COLO829 (cell line): ENCODE measurements at places on chromosomes 7 and 10.

GRCh38 chr10:120755771-120756170, 95.4 kb upstream of the WDR11 start:
- no peak for DNase-seq

DNA sequence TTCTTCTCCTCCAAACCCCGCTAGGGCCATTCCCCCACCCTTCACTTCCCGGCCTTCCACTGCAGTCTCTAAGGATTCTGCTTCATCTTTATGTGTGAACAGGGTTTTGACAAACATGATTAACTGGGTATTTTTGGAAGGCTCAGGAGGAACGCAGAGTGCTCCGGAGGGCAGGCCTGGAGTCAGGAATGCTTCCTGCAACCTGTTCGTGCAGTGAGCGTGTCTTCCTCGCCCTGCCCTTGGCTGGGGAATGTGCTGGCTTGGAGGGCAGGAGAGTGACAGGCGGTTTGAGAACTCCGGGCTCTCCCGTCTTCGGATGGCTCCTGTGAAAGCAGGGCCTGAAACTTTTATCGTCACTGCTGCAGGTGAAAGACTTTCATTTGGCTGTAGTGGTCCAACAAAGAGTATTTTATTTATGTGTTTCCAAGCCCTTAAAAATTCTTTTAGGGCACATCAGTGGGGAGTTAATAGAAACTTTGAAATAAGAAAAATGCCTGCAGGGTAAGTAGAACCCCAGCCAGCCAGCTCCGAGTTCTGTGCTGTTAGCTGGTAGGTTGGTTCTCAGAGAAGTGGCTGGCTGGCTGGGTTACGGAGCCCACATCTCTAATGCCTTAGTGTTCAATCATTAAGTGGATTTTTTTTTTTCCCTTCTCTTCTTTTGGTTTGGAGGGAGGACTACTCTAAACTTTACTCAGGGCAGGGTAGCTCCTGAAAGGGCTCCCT, 51.0 kb downstream of the TCF7L2 start:
- DNase-seq = no peak

GRCh38 chr10:73653701-73654100, 2.1 kb downstream of the SYNPO2L start:
- no peak for DNase-seq

GRCh38 chr7:148696787-148697186, 1.9 kb upstream of the CUL1 start:
- no peak for DNase-seq

GRCh38 chr10:125151553-125152449, 8.6 kb downstream of the CTBP2 start:
- DNase-seq = no peak

DNA sequence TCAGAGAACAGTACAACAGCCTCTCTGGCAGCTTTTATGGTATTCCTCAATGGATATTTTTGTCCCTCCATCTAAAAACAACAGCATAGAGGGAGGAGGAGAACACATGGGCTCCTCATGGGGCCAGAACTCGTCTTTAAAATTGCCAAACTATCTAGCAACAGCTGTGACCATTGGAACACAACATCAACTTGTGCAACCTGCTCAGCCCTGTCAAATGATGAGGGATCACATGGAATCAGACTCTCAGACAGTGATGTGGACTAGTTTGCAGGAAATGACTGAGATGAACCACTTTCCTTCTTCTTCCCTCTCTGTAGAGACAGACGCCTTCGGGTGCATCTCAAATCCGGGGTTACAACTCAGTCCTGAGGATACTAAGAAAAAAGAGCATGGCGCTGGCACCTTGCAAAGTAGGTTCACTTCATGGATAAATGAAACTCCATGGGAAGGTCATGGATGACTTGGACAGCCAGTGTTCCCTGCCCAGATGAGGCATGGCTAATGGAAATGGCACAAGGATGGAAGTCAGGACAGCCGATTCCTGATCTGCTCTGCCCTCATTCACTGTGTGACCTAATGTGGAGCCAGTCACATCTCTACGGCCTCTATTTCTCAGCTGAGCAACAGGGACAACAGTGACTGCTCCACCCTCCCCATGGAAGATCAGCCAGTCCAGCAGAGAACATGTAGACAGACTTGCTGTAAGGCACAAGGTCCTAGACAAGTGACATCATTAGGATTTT, 24.6 kb upstream of the DGKI start:
- no peak for DNase-seq

- DNase-seq = no peak
These were observed 574 bp downstream of the MARCHF5 start for GRCh38 chr10:92291616-92291865.

DNA sequence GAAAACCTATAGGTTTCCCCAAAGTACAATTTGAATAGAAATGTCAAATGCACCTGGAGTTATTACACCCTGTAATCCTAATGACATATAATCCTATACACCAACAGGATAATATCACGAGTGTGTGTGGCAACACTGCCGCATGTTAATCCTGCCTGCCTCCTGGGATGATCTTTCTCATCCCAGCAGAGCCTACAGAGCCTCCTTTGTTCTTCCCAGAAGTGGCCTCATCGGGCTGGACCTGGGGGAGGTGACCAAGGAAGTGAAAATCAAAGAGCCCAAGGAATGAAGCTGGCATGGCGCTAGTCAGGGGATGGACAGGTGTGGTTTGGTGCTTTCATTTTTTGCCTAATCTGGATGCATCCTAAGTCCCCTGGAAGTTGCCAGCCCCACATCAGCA, 29.5 kb upstream of the LEP start:
- DNase-seq = peak; percentile 98

GRCh38 chr10:1171182-1171581, 115.0 kb downstream of the WDR37 start:
- no peak for DNase-seq

DNA sequence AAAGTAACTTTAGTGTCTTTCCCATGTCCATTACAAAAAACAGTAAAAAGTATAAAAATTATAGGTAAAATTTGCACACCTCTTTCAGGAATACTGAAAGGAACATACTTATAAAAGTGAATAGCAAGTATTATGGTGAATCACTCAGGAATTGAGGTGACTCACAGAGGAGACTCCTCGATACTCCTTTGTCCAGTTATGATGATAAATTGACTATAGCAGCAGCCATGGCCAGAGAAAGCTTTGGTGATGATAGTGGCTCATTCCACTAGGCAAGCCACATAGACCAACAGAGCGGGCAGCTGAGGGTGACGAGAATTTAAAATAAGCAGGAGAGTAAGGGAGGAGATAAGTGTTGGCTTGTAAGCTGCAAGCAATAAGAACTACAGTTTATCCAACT, 1231.1 kb upstream of the CELF2 start:
- no peak for DNase-seq

GRCh38 chr7:104657134-104657533, 328.7 kb downstream of the LHFPL3 start:
- no peak for DNase-seq

DNA sequence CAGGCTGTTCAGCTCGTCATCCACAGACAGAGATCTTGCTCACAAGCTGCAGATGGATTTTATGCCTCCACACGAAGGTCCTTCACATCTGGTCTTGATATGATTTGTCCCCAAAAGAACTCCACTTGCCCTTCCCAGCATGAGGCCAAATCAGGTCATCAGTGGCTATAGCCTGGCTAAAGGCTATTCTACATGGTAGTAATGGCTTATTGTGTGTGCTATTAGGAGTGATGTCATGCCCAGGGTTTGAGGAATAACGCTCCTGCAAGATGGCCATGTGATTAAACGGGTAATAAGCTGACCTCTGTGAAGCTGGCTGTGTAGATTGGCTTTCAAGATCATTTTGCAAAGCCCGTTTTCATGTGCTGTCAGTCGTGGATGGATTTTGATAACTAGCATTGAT, 313.8 kb downstream of the FRMD4A start:
- DNase-seq = no peak

GRCh38 chr10:4767033-4767814, 58.8 kb upstream of the AKR1E2 start:
- DNase-seq = no peak

GRCh38 chr7:138167869-138168296, 91.6 kb downstream of the AKR1D1 start:
- no peak for DNase-seq

DNA sequence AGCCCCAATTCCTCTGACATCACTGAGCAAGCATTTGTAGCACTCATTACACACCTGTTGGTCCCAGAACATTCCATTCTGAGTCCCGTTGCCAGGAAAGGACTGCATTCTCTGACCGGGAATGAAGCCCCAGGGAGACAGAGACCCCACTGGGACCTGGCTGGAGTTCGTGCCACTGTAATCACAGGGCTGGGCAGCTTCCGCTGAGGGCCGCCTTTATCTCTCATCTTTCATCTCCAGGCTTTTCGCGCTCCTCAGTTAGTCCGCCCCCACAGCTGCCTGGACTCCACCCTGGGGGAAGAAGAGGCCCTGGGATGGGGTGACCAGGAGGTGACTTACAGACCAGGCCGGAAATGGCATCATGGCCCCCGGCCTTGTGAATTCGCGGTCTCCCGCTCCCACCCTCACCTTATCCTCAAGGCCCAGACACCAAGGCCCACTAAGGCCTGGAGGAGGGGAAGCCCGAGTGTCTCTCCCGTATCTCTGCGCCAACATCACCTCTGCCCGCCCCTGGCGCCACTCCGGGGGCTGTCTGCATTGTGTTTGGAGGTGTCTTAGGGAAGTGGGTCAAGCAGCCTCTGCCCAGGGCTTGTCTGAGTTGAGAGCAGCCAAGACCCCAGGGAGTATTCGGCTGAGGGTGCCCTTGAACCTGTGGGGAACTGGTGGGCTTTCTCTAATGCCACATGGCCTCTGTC, 75.4 kb downstream of the PROSER2 start:
- DNase-seq = no peak

GRCh38 chr10:90591629-90592028, 266.2 kb downstream of the HTR7 start:
- DNase-seq = no peak

- DNase-seq = no peak
These were observed 206.1 kb upstream of the PHYHIPL start for GRCh38 chr10:58970160-58970915.

DNA sequence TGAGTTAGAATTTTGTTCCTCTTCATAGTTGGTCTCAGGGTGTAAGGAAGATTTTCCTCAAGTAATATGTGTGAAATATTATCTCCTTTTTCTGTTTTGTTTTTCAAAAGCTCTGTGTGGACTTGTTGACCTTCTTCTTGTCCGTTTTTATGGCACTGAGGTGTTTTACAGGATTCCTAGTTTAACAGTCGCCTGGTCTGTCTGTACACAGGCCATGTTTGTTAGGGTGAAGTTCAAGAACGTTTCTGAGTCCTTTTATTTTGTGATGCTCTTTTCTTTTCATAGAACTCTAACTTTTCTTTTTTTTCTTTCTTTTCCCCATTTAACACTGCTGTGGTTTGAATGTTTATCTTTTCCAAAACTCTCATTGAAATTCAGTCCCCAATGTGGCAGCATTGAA, 18.5 kb downstream of the TACC2 start:
- no peak for DNase-seq

DNA sequence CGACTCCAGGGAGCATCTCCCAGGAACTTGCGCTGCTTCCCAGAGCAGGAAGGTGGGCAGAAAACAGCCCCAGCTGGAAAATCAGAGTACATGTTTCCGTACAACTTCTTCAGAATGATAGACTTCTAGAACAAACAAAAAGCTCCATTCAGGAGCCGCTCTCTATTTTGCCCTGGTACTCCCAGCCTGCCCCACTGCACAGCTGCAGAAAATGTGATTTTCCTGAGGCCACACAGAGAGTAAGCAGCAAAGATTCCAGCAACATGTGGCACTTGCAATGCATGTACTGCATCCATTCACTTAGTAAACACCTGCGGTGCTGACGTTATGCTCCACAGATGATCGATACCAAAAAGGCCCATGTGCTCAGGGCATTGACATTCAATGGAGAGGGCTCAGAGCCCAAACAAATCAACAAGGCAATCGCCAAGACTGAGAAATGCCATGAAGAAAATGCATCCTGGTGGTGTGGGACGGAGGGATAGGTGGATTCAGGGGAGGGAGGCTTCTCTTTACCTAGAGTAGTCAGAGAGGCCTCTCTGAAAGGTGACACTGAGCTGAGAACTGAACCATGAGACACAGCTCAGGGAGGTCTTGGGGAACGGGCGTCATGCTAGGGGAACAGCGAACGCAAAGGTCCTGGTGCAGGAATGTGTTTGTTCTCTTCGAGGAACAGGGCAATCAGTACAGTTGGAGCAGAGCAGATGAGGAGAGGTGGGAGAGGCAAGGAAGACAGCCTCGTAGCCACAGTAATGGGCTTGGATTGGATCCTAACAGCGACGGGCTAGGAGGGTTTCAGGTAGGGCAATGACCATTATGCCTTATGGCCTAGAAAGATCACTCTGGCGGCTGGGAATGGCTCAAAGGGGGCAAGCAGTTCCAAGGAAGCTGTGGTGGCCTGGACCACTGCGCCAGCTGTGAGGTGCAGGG, 35.3 kb upstream of the DUSP5 start:
- DNase-seq = no peak

GRCh38 chr7:7924303-7924702, 44.3 kb upstream of the GLCCI1 start:
- DNase-seq = no peak

GRCh38 chr7:134963036-134963435, 23.3 kb upstream of the AGBL3 start:
- DNase-seq = no peak

DNA sequence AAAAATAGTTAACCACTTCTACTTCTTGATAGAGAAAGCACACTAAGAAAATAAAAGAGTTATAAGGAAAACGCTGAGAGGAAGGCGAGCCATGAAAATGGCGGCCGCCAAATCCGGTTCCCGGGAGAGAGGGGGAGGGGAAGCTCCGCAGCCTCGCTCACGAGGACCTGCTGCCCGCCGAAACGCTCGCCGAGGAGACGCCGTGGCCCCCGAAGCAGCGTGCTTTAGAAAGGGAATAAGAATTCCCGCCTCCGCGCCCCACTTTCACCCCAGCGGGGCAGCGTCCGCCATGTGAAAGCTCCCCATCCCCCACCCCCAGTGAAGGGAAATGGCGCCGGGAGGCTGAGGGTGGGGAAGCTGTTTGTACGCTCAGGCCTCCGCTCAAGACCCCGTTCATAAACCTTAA, 505 bp downstream of the HNRNPA2B1 start:
- no peak for DNase-seq

GRCh38 chr7:155487509-155488482, 29.9 kb downstream of the EN2 start:
- DNase-seq = no peak

- no peak for DNase-seq
These were observed 14.2 kb upstream of the PFKP start for GRCh38 chr10:3053155-3053554.

DNA sequence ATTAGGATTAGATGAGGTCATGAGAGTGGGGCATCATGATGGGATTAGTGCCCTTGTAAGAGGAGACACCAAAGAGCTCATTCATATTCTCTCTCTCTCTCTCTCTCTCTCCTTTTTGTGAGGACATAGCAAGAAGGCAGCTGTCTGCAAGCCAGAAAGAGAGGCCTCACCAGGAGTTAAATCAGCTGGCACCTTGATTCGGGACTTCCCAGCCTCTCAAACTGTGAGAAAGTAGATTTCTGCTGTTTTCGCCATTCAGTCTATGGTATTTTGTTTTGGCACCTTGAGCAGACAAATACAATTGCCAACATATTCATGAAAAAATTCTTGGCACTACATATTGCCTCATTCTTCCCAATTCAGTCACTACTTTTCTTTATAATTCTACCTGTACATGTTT, 20.6 kb upstream of the ATAD1 start:
- no peak for DNase-seq
